ENCODE measurements at places on chromosomes 3 and 15.

DNA sequence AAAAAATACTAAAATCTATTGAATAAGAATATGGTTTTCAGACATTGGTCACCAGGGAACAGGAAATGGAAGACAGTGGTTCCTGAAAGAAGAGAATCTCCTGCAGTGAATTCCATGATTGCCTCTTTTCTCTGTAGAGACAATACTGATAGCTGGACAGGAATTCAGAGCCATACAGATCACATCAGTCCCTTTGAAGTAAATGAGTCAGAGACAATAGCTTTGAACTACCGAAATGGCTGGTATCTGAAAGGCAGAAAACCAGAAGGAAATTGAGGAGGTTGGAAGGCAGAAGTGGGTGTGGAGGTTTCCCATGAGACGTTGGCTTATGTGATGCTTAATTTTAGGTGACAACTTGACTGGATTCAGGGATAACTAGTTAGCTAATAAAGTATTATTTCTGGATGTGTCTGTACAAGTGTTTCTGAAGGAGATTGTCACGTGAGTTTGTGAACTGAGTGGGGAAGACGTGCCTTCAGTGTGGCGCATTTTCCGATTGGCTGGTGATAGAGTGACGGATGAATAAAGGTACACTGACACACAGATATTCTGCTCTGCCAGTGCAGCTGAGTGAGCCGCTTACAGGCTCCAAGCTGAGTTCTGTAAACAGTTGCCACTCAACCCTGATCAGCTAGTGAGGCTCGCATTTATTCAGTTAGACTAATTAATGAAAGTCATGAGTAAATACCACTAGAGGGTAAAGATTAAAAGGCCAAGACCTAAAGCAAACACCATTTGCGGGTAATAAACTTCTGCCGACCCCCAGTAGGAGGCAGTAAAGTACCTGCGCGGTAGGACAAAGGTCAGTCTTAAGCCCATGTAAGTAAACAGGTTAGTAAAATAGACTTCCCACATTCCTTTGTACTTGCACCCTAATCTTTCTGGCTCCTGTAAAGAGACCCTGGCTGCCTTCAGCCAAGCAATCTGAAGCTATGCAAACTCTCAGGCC is 1298.6 kb downstream of the SI start:
- no peak for DNase-seq

- peak; percentile 33 for DNase-seq
These were observed 562 bp downstream of the NEO1 start for GRCh38 chr15:73052653-73053397.

- no peak for DNase-seq
These were observed 28.9 kb upstream of the LPP start for GRCh38 chr3:188125076-188125475.

- no peak for DNase-seq
These were observed 207.7 kb downstream of the PLOD2 start for GRCh38 chr3:145953316-145953715.

- no peak for DNase-seq
These were observed 32.7 kb downstream of the EBLN2 start for GRCh38 chr3:73094129-73094528.

GRCh38 chr15:29692527-29692926 is 129.7 kb downstream of the TJP1 start:
- no peak for DNase-seq

GRCh38 chr15:96333131-96334016 is 2.9 kb downstream of the NR2F2 start:
- no peak for DNase-seq
